ENCODE measurements at places on chromosomes 13 and 19. TPM values are rescaled to one million over a fixed set of nuclear protein-coding genes. Genes with fewer than 3 reads are reported as not detected.

The NOVA2 gene
- 0.51 TPM for total RNA-seq

The SRRM5 gene
- 0.63 TPM for total RNA-seq

- DNase-seq: no peak
- H3K4me3 ChIP-seq: no peak overlapping the region
- no peaks in the 10 kb centered on the region for H3K27me3 ChIP-seq
These were observed 361.8 kb downstream of the KCNRG start for GRCh38 chr13:50376895-50377575.

DNA sequence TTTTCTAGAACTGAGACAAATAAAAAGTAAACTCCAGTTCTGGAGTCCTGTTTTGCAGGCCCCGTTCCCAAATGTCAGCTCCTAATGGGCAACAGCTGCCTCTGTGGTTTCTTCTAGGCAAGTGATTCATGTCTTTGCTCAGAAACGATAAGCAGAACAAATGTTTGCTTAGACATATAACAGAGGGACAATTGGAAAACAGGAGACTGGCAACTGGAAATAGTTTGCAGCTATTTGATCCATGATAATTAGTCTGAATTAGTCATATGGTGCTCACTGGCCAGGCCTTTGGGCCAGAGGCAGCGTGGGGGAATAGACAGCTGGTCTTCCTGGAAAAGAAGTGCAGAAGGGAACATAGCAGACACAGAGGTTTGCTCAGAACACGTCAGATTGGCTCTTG lies 29.2 kb upstream of the TSHZ3 start:
- peaks cover 4% of the 10 kb centered on the region for H3K27me3 ChIP-seq
- peaks cover 8% of the 10 kb centered on the region for H3K36me3 ChIP-seq
- H3K4me1 ChIP-seq: peaks cover 11% of the 10 kb centered on the region
- peak overlapping the region; percentile 58 for H3K27ac ChIP-seq
- DNase-seq: no peak

DNA sequence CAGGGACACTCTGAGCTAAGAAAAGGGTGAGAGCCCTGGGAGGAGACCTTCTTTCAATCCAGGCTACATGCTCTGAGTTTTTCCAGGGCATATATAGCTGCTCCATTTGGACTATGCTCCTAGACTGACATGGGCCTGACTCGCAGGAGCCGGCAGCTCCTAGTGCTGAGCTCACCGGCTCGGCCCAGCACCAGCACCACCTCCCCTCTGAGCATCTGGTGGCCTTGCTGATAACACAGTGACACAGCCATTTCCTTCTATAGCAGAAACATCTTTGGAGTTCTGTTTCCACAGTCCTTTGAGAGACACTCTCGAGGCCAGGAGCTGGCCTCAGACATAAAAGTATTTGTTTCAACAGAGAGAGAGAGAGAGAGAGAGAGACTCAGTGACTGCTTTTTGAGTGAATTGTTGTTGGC lies 184.9 kb downstream of the TM9SF2 start:
- H3K27ac ChIP-seq: no peak overlapping the region
- peaks cover 14% of the 10 kb centered on the region for H3K4me1 ChIP-seq
- no peak overlapping the region for H3K4me3 ChIP-seq
- no peak for DNase-seq
- H3K27me3 ChIP-seq: peaks cover 45% of the 10 kb centered on the region

DNA sequence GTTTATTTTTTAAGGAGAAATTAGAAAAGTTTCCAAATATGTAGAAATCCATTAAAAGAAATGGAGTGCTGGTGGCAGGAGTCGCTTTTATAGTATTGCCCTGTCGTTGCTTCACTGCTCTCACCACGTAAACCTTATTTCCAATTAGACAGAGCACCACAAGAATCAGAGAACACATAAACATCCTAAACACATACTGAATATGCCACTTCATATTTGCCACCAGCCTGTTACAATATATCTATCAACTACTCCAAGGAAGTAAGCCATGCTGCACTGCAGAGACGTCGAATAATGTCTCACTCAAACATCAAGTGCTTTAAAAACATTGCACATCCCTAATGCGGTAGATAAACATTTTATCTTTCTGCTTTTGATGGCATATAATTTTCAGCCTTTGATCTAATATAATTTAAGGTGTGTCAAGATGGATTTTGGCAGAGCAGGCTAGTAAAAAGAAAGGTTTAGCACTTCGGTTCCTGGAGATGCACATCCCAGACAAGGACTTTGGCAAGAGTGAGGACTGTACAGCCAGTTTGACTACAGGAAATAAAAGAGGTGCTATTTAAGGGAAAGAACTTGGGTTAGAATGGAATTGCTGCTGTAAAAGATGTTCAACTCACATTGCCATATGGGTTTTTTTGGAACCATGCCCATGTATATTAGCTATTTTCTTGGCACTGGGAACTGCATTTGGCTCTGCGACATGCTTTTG lies 932.3 kb downstream of the EFNB2 start:
- peak overlapping the region; percentile 70 for H3K27ac ChIP-seq
- H3K4me1 ChIP-seq: peaks cover 24% of the 10 kb centered on the region
- H3K27me3 ChIP-seq: no peaks in the 10 kb centered on the region

DNA sequence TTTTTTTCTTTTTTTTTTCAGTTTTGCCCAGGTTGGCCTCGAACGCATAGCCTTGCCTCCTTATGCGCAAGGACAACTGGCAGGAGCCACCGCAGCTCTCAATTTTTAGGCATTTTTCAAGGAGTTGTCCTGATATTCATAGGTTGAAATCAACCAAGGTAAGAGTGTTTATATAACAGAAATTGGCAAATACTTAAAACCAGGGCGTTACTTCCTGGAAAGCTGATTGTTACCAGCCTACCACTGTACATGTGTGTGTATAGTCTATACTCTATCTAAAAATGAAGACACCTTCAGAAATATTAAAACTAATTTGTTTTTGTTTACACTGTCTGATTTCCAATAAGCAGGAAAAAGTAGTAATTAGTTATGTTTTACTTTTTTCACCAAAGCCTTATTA lies 39.2 kb downstream of the GPC6 start:
- H3K27me3 ChIP-seq: no peaks in the 10 kb centered on the region
- H3K27ac ChIP-seq: no peak overlapping the region
- no peak overlapping the region for H3K4me3 ChIP-seq
- peaks cover 1% of the 10 kb centered on the region for H3K36me3 ChIP-seq

DNA sequence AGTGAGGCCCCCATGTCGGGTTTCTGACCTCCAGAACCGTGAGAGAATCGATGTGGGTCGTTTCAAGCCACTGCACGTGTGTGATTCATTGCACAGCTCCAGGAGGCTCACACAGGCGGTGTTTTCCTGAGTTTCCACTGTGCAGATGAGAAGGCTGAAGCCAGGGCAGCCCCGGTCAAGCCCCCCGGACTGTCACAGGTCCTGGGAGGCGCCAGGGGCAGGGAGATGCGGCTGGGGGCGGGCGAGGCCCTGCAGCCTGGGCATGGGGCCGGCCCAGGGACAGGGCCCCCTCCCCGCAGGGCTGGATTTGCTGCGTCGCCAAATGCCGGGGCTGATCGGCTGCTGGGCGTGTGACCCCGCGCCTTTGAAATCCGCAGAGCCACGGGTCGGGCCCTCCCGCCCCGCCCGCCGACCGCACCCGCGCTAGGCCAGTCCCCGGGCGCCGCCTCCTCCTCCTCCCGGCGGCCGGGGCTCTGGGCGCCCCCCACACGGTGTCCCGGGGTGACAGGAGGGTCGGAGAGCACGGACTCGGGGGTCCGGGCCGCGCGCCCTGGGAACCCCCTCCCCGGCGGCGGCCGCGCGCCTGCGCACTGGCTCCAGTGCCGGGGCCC lies 9.9 kb upstream of the MKNK2 start:
- H3K27me3 ChIP-seq: no peaks in the 10 kb centered on the region
- DNase-seq: no peak
- H3K4me3 ChIP-seq: peak overlapping the region; percentile 82
- H3K4me1 ChIP-seq: peaks cover 40% of the 10 kb centered on the region

DNA sequence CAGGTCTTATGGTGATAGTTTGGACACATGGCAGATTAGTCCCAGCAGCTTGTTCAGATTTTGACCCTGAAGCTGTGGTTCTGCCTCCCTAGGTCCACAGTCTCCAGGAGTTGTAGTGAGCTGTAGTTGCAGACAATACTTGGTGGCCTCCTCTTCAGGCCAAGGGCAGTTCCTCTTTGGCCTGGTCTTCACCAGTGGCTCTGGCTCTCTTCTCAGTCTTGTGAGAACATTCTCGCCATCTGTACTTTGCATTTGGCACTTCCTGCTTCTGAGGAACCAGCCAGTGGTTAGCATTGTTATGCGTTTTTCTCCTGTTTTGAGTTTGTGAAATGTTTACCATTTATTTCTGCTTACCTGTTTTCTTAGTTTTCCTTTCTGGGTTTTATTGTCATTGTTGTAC lies 40.7 kb downstream of the PCCA start:
- DNase-seq: no peak
- H3K4me3 ChIP-seq: no peak overlapping the region
- no peak overlapping the region for H3K27ac ChIP-seq

DNA sequence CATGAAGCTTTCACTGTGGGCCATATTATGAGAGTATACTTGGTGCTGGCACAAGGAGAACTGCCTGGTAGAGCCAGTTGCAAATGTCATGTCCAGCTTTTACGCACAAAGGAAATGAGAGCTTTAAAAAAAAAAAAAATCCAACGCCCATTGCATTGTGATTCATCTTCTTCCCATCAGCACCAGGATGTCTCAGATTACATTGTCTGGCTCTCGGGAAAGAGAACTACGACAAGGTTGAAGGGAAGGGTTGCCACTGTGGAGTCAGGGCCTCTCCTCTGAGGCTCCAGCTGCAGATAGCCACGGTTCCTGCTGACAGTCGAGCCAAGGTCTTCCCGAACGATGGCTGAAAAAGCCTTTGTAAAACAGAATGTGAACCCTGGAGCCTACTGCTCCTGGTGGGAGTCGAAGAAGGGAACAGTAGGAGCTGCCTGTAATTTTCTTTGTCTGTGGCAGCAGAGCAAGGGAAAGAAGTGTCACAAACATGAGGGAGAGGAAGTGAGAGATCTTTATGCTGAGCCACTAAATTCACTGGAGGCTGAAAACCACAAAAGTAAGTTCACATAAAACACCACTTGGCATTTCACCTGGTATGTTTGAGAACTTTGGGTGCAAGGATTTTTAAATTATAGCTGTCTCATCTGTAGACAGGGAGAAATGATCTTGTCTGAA lies 704.7 kb downstream of the DIAPH3 start:
- no peaks in the 10 kb centered on the region for H3K27me3 ChIP-seq
- no peak for DNase-seq
- H3K4me3 ChIP-seq: no peak overlapping the region
- H3K27ac ChIP-seq: peak overlapping the region; percentile 11
- peaks cover 12% of the 10 kb centered on the region for H3K4me1 ChIP-seq
- H3K36me3 ChIP-seq: no peaks in the 10 kb centered on the region

GRCh38 chr13:77853703-77854102 lies 64.9 kb downstream of the EDNRB start:
- no peaks in the 10 kb centered on the region for H3K27me3 ChIP-seq
- DNase-seq: no peak
- no peak overlapping the region for H3K4me3 ChIP-seq
- H3K27ac ChIP-seq: no peak overlapping the region

Measured in mesothelial cell of epicardium (in vitro differentiated cells).